H54 (cell line): ENCODE measurements at places on chromosomes 5 and 9.

- DNase-seq = no peak
Measured at GRCh38 chr9:106066940-106067524, 372.7 kb downstream of the TMEM38B start.

DNA sequence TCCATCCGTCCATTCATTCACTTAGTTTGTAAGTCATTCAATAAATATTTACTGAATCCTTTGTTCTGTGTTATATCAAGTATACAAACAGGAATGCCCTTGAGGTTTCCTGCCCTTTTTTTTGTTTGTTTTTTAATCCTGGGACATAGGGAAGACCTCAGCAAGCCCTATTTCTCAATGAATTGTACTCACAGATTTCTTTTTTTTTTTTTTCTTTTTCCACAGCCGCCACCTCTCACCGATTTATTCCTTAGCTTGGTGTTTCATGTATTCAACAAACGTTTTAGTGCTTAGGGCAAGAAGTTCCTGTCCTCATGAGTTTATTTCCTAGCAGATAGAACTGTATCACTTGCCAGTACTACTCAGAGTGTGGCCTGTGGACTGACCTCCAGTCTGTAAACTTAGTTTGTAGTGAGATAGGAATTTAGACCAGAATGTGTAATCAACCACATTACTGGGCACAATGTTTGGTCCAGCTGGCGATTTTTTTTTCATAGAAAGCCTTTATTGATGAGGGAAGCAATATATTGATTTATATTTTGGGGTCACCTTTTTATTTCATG, 35.4 kb upstream of the C5orf47 start:
- no peak for DNase-seq

DNA sequence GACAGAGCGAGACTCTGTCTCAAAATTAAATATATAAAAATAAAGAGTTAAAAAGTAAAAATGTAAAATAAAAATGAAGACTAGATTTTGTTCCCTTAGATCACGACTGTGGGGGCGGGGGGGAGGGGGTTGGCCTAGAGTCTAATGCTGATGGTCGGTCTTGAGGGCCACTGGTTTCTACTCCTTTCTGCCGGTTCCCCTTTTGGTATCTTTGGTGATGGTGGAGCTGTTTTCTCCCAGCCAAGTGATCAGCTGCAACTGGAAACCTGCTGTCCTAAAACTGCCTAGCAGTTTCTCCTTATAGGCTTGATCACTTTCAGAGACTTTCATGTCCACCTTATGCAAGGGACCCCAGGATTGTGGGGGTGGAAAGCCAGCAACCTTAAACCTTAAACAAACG, 1.1 kb downstream of the SRD5A1 start:
- peak; percentile 17 for DNase-seq

- peak; percentile 92 for DNase-seq
Measured at GRCh38 chr9:119963798-119964372, 594.6 kb upstream of the BRINP1 start.

DNA sequence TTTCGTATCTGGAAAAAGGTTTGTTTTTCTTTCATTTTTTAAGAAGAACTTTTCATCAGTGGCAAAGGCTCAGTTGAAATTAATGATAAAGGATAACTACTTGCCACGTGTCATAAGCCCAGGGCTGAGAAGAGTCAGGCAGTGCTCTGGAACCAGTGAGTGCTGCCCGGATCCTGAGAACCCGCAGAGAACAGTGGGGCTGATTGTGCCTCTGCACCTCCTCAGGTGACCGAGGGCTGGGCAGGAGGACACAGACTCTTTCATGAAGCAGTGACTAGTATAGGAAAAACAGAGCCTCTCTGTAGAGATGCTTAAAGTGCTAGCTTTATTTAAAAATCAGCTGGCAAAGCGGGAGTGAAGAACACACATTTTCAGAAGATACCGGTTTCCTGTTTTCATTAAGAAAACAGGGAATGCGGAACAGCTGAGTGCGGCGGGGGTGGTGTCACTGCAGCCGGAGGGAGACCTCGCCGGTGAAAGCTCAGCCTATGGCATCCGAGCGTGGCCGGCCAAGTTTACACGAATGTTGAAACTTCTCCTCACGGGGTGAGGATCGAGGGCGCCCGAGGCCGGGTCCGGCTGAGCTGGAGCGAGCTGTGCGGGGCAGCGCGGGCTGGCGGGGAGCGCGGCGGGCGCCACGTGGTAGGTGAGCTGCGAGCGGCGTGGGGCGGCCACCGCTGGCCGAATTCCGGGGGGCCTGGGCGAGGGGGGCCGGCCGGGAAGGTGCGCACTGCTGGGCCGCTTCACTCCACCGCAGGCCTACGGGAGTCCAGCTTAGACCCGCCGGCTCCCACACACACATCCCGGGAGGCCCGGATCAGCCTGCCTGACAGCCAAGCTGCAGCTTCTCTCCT, 134.7 kb upstream of the DMRT1 start:
- DNase-seq = peak; percentile 41

- no peak for DNase-seq
Measured at GRCh38 chr5:40397976-40398375, 281.7 kb upstream of the PTGER4 start.

DNA sequence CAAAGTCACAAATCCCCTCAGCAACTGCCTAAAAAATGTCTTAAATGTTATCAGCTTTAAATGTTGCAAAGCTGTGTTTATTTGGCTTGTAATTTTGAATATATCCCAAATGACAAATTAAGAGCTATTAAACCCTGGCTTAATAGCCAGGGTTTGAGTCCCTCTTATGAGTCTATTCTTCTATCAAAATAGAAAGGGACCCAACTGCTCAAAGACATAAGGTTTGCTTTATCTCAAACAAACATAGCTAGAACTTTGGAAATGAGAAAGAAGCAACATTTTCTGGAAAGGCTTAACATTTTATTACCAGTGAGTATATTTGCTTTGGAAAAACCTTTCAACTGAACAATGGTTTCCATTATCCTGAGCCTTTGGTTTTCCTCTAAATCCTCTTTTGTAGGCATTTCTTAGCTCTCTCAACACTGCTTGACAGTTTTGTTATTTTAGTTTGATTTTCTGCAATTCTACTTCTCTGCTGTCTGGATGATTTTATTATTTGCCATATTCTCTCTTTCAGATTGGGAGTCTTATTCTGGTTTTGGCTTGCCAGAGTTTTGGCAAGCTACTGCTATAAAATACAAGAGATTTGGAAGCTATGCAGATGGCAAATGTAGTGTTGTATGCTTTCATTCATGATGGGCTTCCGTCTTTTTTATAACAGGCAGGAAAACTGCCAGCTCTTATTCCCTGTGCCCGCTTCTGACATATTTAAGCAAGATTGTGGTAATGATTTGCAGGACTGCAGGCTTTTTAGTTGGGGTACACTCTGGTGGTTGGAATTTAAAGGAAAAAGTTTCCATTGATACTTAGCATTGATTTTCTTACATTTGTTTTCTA, 734.9 kb downstream of the DTWD2 start:
- no peak for DNase-seq

DNA sequence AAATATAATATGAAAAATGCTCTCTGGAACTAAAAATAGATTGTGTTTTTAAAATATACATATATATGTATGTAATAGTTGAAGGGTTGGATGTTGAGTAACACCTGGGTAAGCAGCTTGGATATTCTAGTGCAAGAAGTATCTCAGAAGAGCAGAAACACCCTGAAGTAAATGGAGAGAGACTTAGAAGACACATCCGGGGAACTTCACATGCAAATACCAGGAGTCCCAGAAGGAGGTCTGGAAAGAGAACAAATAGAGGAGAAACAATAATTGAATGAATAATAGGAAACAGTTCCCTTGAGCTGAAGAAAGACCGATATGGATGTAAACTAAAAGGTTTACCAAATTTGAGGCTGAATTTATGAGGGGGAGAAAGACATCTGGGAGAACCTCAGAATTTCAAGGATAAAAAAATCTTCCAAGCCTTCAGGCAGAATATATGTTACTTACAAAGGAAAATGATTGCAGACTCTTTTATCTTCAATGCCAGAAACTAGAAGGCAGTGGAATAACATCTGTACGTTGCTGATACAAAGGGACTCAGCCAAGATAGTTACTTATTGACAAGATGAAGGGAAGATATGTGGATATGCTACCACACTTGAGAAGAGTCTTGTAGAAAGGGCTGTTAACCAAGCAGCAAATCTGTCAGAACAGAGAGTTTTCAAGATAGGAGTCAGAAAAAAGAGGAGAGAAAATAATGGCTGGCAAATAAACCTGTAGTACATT, 42.7 kb downstream of the HSDL2 start:
- DNase-seq = no peak

DNA sequence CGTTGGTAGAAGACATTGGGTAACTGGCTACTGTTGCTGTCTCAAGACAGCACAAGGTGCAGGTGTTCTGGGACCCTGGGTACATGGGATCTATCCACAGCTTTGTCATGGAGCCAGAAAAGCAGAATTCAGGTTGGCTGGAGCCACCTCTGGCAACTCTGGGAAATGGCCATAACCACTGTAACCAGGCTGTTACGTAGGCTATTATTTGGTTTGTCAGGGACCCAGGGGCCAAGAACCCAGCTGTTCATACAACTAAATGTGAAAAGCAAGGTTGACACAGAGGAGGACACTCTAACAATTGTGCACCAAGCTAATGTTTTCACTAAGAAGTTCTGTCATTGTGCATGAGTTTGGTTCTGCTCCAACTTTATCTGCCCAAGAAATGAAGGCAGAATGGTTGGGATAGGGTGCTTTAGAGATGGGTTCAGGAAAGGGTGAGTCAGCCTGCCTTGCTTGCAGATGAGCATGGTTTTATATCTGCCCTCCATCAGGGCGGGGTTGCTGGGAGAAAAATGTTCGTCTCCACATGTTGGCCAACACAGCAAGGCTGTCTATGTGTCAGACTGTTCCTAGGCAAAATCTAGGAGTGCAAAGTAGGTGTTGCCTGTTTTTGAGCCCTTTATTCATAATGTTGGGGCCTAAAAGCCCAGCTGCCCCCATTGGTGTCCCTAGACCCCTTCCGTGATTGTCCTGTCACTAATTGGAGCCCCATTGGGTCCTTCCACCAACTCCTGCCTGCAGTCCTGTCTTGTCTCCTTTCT, 131.3 kb upstream of the DAP start:
- no peak for DNase-seq

GRCh38 chr5:122229551-122229950, 82.5 kb upstream of the SNCAIP start:
- DNase-seq = no peak
